T-helper 9 cell (primary cell): ENCODE measurements at places on chromosomes 12 and 14.

DNA sequence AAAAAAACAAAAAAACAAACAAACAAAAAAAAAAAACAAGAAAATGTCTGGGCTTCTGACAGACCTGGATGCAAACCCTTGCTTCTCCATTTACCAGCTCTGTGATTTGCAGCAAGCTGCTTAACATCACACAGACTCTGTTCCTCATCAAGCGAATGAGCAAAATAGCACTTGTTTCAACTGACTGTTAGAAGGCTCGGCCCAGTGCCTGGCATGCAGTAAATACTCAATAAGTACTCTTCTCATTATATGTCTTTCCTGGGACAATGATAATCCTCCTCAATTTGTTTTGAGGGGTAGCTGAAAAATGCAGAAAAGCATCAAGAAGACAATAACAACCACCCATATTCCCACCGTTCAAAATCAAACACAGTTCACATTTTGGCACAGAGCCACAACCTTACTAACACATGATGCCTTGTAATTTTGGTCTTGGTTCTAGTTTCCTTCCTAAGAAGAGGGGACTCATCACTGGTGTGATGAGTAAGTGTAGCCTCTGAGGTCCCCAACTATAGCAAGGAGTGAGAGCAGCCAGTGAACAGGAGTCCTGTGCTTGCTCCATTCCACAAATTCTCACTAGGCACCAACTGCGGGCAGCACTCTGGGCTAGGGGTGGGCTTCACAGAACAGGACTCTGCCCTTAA lies 60.4 kb downstream of the TTC7B start:
- no peak for DNase-seq

- DNase-seq: peak; percentile 68
Measured at GRCh38 chr12:67441736-67442346, 172.7 kb downstream of the CAND1 start.

DNA sequence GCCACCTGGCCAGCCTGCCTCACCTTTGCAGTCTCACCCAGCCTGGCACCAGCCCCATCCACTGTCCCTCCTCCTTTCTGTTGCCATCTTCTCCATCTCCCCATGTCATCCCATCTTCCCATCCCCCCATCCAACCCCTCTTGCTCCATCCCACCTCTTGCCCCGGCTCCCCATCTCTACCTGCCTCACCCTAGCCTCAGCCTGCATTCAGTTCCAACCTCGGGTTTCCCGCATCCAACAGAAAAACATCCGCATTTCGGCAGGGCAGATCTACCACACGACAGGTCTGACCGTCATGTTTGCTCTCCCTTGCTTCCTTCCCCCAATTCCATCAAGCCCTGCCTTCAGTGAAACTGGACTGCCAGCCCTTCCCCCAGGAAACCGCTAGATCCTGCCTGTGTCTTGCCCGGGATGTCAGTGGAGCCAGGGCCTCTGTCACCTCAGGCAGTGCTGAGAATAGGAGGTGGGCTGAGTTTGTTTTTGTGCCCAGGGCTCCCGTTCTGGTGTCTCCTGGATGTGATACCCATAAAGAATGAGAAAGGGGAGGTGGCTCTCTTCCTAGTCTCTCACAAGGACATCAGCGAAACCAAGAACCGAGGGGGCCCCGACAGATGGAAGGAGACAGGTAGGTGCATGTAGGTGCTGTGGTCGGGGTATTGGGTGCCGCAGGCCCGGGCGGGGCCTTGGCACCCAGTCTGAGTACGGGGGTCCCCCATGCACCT lies 2.5 kb downstream of the KCNH3 start:
- DNase-seq: no peak

GRCh38 chr14:21070083-21070609 lies at the start of gene ARHGEF40:
ARHGEF40 (plus strand) TSS chr14:21070304; CDS start chr14:21070397, 93 bp downstream.
- peak; percentile 26 for DNase-seq

GRCh38 chr12:27383429-27384260 lies 51.0 kb downstream of the BMAL2 start:
- DNase-seq: peak; percentile 40

GRCh38 chr12:9634177-9634803 lies 26.6 kb upstream of the KLRB1 start:
- DNase-seq: peak; percentile 75

DNA sequence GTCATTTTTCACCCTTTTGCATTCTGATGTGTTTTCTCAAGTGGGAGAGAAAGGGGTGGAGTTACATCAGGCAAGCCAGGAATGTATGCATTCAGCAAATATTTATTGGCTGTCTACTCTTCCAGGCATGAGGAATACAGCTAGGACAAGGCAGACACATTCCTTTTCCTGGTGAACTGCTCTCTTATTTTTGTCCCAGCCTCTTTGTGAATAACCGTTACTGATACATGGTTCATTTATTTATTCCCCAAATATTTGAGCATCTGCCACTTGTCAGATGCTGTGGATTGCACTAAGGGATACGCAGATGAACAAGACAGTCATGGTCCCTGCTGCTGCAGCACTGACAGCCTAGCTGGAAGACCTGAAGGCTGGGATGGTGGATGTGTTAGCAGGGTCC lies 6.1 kb downstream of the PELI2 start:
- DNase-seq: no peak

DNA sequence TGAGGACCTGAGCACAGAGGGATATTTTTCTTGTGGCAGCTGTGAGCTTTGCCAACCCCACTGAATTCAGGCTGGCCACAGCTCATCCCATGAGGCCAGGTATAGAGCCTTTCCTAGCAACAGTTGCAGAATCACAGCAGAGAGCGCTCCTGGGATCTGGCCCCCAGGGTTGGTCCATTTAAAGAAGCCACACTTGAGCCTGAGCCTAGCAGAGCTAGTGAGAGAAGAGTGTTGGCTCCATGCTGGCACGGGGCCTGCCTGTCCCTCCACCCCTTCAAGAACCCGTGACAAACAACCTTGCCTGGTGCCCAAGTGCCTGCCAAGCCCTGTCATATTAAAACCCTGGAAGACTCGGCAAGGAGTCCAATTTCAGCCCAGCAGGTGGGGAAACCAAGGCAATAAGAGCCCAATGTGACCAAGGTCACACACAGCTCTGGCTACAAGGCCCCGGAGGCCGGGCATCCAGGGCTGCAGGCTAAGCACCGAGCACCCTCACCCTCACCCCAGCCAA lies 91.6 kb downstream of the LRRC74A start:
- DNase-seq: no peak

GRCh38 chr14:79596551-79596950 lies 614.8 kb downstream of the DIO2 start:
- no peak for DNase-seq

DNA sequence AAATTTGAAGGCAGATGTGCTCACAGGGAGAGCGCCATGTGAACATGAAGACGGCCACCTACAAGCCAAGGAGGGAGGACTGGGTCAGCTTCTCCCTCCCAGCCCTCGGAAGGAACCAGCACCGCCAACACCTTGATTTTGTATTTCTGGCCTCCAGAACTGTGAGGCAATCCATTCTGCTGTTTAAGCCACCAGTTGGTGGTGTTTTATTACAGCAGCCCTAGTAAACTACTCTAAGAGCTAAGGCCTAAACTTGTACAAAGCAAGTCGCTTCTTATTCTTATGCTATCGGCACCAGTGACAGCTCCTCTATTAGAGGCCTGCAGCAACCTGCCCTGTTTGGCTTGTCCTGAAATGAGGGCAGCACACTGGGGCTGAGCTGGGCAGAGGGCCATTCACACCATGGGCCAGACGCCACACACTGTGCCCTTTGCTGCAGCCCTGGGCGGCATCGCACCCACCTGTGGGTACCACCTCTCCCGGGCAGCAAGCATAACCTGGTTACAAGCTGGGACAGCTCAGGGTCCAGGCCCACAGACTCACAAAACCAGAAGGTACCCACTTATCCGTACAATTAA lies 62.7 kb downstream of the NOS1 start:
- no peak for DNase-seq

- no peak for DNase-seq
Measured at GRCh38 chr12:107645630-107646333, 39.8 kb upstream of the PWP1 start.

DNA sequence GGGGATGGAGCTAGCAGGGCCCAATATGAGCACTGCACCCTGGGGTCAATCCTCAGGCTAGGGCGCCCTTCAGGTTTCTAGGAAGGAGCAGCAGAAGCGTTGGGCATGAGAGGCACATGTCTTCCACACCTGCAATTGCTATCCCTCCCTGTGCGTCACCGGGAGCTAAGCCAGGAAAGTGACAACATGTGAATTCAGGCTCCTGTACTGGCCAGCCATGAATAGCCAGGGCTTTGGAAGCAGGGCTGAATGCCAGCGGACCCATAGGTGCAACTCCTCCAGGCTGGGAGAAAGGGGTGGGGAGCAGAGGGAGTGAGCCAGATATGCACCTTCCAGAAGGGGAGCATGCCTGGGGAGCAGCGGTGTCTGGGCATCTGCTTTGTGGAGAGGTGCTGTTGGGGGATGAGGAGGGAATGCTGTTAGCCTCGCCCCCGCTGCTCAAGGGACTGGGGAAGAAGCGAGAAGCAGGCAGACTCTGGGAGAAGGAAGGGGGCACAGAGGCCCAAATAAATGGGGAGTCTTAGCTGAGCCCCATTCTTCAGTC lies 6.1 kb downstream of the HOXC5 start:
- no peak for DNase-seq

- DNase-seq: no peak
Measured at GRCh38 chr14:86858591-86858990, 1134.4 kb downstream of the GALC start.

DNA sequence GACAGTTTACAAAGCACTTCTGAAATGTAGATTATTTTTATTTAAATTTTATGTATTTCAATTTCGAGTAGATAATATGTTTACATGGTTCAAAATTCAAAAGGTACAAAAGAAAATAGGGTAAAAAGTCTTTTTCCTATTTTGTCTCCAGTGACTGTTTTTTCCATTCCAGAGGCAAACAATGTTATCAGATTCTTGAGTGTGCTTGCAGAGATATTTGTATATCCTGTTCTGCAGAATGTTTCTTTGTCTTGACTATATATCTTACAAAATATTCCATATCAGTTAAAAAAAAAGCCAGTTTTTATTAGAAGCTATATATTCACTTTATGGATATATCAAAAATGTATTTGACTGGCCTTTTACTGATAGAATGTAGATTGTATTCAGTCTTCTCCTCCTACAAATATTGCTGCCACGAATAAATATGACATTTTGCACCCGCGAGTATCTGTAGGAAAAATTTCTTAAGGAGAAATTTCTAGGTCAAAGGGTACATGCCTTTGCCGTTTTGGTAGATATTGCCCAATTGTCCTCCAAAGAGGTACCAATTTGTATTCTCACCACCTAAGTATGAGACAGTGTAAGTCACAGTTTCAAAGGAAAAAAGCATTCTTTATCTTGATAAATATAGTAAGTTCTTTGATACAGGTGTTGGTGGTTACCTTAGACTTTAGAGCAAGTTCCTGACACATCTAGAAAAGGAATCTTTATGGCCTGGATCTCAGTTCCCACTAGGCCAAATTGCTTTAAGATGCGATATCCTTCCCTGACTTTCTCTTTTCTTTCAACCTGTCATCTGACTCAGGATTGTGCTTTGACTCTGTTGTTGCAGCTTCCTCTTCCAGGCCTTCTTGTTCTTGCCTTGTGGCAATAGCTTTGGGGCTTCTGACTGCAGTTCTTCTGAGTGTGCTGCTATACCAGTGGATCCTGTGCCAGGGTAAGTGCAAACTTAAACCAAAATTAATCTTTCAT lies 2.3 kb downstream of the KLRG1 start:
- DNase-seq: no peak

DNA sequence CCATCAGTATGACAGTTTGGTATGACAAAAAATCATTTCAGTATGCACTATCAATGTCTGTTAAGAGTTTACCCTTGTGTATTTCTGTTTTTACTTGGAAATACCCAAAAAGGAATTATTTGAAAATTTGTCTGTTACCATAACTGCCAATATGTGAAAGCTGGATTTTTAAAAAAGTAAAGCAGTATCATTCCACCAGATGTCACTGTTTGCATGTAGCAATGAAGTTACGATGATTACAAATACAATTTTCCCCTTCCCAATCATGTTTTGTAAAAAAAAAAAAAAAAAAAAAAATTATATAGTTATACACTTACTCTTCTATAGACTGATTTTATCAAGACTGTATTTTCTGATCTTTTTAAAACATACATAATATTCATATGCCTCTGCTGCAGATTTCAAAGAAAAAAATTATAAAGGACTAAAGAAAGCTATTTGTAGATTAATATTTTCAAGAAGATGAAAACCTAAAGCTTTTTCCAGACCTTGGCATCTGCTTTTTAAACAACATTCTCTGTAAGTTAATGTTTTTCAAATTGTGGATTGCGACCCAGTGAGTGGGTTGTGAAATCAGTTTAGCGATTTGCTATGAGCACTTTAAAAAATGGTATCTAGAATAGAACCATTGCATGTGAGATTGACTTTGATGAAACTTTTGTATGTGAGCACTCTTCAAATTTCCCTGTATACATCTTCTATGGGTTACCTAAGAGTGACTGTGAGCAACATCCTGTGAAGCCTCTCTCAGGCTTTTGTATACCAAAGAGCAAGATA lies 114.2 kb downstream of the TTC6 start:
- no peak for DNase-seq

DNA sequence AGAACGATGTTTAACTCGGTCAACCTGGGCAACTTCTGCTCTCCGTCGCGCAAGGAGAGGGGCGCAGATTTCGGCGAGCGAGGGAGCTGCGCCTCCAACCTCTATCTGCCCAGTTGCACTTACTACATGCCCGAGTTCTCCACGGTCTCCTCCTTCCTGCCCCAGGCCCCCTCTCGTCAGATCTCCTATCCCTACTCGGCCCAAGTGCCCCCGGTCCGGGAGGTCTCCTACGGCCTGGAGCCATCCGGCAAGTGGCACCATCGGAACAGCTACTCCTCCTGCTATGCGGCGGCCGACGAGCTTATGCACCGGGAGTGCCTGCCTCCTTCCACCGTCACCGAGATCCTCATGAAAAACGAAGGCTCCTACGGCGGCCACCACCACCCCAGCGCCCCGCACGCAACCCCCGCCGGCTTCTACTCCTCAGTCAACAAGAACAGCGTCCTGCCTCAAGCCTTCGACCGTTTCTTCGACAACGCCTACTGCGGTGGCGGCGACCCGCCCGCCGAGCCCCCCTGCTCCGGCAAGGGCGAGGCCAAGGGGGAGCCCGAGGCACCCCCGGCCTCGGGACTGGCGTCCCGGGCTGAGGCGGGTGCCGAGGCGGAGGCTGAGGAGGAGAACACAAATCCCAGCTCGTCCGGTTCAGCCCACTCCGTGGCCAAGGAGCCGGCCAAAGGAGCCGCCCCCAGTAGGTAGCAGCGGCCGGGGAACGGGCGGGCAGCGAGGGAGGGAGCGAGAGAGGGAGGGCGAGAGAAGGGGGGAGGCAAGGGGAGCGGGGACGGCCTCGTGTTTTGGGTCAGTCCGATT lies 513 bp downstream of the HOXC11 start:
- DNase-seq: no peak

DNA sequence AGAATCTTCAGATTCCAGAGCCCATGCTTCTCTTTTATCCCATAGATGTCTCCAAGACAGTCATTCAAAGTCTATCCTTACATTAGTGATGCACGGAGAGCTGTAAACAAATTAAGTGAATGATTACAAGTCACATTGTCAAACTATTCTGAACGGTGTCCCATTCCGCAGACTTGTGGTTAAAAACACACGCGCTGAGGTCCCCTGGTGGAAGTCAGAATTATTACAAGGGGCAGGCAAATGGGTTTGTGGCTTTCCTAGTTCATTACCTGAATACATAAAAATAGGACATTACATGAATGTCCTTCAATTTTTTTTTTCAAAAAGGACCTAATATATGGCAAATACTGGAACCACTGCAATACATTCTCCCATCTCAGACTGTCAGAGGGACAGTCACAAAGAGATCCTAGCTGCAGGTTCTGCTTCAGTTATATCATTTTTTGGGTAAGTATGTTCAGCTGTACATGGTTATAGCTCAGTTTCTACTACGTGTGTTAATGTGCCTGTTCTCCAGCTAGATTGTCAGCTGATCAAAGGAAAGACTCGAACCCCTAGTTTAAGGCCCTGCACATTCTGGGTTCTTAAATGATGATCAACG lies 53.1 kb upstream of the STON2 start:
- DNase-seq: peak; percentile 20
